GM19239 (cell line): ENCODE measurements at places on chromosomes 16 and 17.
A peak's percentile ranks its signal among the peaks of the same experiment; 100 is the strongest.

- no peak for DNase-seq
Observed at GRCh38 chr16:73022534-73022933, 25.4 kb downstream of the ZFHX3 start.

- no peak for DNase-seq
Observed at GRCh38 chr17:76268015-76268749, 3.0 kb downstream of the UBALD2 start.

GRCh38 chr16:725463-726187 lies 618 bp downstream of the CCDC78 start:
- DNase-seq = no peak

DNA sequence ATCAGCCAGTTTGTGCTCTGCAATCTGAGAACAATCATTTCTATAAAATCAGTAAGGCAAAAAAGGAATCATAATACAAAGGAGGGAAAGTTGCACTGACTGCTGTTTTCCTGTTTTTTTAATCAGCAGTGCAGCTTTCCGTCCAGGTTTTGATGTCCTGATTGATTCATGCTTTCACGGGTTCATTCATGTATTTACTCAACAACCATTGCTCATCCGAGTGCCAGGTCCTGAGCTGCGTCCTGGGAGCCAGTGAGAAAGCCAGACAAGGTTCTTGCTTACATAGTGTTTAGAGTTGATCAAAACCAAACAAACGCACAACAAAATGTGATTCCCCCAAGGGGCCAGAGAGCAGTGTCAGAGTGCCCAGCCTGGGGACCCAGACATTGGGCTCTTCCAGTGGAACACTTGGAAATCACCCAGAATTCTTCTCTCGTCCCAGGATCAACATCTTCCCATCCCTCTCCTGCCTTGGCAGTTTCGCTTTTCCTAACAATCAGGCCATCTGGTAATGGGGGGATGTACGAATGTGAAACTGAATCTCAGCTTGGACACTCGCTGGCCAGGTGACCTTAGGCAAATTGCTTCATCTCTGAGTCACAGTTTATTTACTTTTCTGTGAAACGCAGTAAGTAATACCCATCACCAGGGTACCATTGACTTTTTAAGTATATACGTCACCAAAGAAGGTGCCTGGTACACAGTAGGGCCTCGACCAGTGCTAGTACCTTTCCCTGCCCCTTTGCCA lies 13.3 kb upstream of the C1QL1 start:
- no peak for DNase-seq

- no peak for DNase-seq
Observed at GRCh38 chr17:81573794-81574642, 21.9 kb upstream of the FAAP100 start.

DNA sequence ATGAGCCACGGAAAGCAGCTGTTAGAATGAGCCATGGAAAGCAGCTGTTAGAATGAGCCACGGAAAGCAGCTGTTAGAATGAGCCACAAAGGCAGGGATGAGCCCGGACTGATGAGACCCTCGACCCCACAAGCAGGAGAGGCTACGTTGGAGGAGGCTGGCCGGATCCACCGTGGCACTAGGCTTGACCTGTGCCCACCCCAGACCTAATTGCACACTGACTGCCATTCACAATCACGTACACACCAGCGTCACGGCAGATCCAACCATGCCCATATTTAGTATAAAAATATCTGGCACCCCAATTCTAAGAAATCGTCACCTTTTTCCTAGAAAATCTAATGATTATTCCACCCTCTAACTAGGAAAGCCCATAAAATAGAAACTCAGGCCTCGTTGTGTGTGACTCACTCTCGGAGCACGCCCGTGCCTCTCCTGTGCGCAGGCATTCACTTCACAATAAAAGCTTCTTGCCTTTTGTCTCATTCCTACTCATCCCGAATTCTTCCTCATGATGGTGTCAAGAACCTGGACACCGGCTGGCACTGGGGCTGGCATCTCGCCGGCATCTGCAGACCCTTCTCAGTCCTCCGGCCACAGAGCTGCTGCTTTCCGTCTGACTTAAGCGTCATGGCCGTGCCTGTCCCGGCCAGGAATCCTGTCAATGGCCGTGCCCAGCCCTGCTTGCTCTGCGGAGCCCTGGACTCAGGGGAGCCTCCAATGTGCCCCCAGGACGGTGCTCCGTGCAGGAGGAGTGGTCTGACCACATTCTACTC lies 5.5 kb upstream of the SECTM1 start:
- DNase-seq = no peak

- DNase-seq = no peak
Observed at GRCh38 chr16:75206749-75207451, at the start of gene CTRB2. Gene CTRB2 (minus strand): TSS chr16:75207161. CDS start chr16:75207141, 20 bp downstream.

- DNase-seq = no peak
Observed at GRCh38 chr16:47644661-47645060, 183.5 kb downstream of the PHKB start.

DNA sequence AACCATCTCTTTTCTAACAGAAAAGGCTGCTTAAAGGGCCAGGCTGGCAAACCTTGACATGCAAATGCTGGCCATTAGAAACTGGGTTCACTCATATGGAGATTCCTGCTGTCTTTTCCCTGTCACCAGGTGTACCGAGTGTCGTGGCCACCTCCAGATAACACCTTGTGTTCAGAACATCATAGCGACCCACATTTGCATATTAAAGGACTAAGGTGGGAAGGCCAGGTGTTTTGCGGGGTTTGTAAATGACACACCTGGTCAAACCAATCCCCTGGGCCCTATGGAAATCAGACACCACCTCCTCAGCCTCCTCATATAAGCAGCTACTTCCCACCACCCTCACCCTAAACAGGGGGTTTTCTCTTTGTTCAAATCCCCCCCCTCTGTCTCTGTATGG lies 2.5 kb upstream of the AIPL1 start:
- DNase-seq = no peak

GRCh38 chr17:27533874-27534815 lies 77.9 kb downstream of the KSR1 start:
- DNase-seq = no peak

- no peak for DNase-seq
Observed at GRCh38 chr17:32275060-32276042, 9.7 kb downstream of the RHBDL3 start.

- DNase-seq = peak; percentile 95
Observed at GRCh38 chr17:82212331-82213250, at the start of gene CCDC57. Gene CCDC57 (minus strand): TSS chr17:82212842. CDS start chr17:82201944, 10,898 bp downstream.

DNA sequence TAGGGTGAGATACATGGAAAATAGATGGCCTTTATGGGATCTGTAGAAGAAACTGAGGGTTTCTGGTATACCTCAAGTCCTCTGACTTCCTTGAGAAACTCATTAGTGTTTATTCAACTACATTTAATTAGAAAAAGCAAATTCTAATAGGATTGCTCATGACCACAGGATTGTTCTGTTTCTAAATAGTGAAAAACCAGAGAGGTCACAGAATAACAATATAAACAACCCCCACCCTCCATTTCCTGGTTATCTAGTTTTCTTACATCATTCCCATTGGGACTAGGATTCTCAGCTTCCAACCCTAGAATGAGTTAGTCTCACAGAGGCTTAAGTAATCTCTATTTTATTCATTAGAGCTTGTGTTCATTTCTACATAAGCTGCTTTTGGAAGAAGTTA lies 30.0 kb downstream of the SF3B3 start:
- DNase-seq = no peak

GRCh38 chr16:53625221-53625620 lies 78.4 kb downstream of the RPGRIP1L start:
- no peak for DNase-seq

DNA sequence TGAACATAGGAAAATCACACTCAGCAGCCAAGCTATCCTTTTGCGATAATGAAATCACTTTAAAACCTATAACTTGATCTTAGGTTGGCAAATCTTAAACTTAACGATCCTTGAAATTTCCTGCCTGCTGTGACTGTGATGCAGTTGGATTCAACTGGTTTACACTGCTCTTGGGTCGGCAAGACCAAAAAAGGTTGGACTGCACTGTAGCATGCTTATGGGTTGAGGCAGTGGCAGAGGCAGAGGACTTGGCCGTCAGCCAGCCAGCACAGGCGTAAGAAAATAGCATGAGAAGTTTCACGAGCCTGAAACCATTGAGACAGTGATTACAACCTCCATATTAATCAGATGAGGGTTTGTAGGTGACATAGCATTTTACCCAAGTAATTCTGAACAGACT lies 21.4 kb downstream of the WSB1 start:
- DNase-seq = no peak

- DNase-seq = no peak
Observed at GRCh38 chr17:30405161-30405560, 26.4 kb downstream of the CPD start.

DNA sequence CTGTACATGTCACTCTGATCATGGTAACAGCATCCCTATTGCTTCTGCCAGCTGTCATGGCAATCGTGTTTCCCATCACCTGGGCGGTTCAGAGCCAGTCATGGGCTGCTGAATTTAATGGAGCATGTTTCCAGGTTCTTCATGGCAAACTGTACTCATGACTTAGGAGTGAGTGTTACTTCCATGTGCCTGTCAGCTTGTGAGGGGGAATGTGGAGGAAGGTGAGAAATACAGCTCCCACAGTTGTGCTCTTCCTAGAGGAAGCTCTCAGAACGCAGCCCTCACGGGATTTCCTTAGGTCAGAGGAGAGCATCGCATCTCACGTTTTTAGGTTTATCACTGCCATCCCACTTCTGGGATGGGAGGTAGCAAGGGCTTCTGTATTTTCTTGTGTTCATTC lies 28.0 kb upstream of the ARHGAP23 start:
- no peak for DNase-seq

DNA sequence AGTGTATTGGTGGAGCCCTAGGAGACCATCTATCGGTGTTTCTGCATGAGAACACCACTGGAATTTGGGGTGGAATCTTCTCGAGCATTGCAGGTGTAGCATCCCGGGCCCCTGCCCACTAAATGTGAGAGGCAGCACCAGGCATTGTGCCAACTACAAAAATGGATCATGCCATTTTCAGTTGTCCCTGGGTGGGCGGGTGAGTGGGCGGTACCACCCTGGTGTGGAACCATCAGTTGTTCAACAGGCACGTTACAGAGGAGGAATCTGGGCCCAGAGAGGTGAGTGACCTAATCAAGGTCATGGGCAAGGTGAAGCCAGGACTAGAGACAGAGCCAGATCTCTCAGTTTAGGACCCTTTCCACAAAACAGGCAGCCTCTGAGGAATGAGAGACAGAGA lies 8.8 kb downstream of the PIPOX start:
- no peak for DNase-seq

DNA sequence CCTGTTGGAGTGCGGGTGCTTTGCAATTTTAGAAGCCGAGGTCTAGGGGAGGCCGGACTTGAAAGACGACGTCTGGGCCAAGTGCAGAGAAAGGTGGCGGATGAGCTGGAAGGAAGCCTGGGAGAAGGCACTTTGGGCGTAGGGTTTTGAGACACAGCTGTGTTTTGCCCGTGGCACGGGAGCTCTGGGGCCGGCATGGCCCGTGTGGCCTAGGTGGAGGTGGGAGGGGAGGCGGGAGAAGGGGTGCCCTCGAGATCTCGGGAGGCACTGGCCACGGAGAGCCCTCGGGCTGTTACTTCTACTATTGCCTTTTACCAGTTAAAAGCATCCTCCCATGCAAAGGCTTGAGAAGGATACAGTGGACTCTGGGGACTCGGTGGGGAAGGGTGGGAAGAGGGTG lies 161.9 kb downstream of the FOXL1 start:
- no peak for DNase-seq

DNA sequence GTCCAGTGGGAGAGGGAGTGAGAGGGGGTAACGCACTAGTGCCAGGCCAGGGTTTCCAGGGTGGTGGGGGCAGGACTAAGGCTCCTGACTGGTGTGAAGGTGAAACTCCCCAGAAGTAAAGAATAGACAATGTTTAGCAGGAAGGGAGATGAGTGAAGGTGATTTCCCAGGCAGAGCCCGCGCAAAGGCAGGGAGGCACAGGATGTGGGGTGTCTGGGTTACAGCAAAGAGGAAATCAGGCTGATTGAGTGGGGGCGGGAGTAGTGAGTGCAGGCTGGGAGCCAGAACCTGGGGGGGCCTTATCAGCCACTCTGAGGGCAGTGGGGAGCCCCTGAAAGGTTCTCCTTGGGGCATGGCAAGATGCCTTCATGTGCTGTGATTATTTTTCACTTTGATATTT lies 167.5 kb downstream of the UTP18 start:
- no peak for DNase-seq

- no peak for DNase-seq
Observed at GRCh38 chr17:17231621-17232302, 5.2 kb downstream of the FLCN start.

DNA sequence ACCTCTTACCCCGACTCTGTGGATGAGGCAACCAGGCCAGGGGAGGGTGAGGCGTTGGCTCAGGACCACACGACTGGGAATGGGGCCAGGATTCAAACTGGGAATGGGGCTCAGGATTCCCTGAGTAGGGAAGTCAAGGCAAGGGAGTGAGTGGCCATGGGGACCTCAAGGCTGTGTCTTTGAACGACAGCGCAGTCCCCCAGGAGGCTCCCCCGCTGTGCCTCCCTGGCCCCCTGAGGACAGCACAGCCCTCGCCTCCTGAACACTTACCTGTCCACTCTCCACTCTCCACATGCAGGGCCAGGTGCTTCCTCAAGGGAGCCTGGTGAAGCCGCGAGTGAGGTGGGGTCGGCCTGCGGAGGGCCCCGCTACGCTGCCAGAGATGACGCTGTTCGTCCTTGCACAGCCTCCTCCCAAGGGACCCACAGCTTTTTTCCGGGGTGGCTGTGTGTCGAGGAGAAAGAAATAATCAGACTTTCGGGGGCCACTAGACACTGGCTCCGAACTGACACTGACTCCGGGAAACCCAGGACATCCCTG lies 6.9 kb downstream of the ZNF469 start:
- no peak for DNase-seq

GRCh38 chr16:13042291-13042685 lies 140.9 kb downstream of the SHISA9 start:
- DNase-seq = no peak

DNA sequence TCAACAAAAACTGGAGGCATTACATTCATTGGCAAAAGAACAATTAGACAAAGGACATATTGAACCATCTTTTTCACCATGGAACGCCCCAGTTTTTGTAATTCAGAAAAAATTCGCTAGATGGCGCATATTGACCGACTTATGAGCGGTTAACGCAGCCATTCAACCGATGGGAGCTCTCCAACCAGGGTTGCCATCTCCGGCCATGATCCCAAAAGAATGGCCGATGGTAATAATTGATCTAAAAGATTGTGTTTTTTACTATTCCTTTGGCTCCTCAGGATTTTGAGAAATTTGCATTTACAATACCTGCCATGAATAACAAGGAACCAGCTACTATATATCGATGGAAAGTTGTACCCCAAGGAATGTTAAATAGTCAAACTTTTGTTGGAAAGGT lies 21.4 kb downstream of the ALOX15B start:
- DNase-seq = peak; percentile 60

GRCh38 chr16:84706856-84707255 lies 7.1 kb downstream of the USP10 start:
- no peak for DNase-seq

GRCh38 chr17:78497115-78497540 lies 80.1 kb downstream of the DNAH17 start:
- peak; percentile 83 for DNase-seq

DNA sequence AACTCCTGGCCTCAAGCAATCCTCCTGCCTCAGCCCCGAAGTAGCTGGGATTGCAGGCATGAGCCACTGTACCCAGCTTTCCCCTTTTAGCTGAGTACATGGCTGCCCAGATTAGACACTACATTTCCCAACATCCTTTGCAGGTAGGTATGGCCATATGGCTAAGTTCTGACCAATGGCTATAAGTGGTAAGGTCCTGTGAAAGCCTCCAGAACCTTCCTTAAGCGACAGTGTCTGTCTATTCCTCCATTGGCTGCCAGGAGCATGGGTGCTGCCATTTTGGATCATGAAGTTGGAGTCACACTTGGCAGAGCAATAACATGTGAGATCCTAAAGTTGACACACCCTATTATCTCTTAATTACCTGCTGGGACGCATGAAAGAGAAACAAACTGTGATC lies 24.4 kb upstream of the CRHR1 start:
- no peak for DNase-seq
